ENCODE measurements at places on chromosomes 7 and 10.
A peak's percentile ranks its signal among the peaks of the same experiment; 100 is the strongest.

GRCh38 chr10:23106331-23107072 lies 11.1 kb downstream of the MSRB2 start:
- DNase-seq: no peak

DNA sequence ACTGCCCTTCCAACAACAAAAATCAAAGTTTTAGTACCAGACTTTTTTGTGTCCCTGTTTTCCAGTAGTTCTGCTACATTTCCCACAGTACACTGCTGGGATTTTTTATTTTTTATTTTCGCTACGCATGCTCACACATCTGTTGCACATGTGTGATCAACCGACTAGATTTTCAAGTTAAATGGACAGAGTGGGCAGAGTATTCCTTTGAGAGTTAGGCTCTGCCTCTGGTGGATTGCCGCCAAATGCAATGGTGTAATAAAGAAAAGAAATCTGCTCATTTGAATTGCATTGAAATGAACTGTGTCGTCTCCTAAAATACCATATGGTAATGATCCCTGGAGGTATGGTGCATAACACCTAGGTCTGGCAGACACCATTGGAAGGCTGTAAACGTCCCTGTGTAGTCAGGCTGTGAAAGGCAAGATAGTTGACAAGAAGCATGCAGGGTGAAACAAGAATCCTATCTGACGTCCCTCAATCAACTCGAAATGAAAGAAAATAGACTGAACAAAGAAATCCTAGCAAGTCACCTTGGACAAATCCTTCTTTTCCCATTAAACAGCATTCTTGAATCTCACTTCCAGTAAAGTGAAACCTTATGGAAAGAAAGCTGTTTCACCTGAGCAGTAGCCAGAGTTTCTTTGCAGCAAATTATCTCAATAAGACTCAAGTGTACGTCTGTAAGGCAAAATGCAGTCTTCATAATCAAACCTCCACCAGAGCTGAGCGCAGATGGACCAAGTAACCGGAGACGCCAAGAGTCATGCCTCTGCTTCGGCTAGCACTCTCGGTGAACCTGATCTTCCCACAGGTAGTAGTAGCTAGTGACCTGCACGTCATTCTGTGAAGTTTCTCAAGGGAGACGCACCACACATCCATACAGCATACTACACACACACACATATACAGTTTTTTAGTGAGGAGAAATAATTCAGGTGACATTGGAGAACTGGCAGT lies 357.3 kb downstream of the CRPPA start:
- no peak for DNase-seq

DNA sequence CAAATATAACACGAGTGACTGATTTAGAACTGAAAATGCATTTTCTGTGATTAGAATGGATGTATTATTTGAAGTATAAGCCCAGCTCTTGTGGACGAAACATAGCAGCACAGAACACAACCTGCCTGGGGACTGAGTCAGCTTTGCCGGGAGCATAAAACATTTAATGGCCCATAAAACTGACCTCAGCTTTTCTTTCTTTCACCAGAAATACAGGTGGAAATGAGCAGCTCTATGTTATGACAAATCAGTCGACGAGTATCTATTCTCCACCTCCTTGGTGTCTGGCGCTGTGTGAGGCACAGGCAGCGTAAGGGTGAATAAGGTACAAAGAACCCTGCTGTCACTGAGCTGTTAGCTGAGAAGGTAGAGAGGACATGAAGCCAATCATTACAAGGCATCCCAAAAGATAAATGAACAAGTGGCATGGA lies 471.6 kb upstream of the AKR1E2 start:
- DNase-seq: peak; percentile 96

GRCh38 chr7:134220236-134220635 lies 93.1 kb downstream of the LRGUK start:
- DNase-seq: no peak

DNA sequence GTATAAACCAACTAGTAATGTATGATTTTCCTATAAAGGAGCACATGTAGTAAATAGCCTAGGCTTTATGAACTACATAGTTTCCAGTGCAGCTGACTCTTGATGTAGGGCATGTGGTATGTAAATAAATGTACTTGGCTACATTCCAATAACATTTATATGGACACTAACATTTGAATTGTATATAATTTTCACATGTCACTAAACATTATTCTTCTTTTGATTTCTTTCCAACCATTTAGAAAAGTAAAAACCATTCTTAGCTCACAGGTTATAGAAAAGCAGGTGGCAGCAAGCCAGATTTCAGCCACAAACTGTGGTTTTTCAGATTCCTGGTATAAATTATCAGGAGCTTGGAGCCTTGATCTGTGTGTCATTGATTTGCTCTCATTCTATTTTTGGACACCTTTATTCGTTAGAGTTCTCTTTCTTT lies 1182.0 kb downstream of the CNTNAP2 start:
- DNase-seq: no peak

DNA sequence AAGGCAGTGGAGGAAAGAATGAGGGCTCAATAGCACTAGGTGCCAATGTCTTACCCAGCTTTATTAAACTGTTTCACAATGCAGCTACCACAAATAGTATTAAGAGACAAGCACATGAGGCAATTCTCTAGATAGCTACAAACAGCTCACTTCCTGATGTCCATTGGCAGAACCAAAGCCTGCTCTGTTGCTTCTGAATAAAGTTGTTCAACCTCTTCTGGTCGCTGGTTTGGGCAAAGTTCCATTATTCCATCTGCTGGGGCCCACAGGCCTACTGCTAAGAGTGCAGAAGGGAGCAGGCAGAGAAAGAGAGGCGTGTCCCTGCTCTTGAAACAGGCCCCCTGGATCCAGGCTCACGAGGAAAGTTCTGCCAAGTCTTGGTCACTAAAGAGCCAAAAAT lies 173.9 kb downstream of the ZNF438 start:
- no peak for DNase-seq

- no peak for DNase-seq
These were observed 22.9 kb downstream of the PON3 start for GRCh38 chr7:95373323-95373722.

- no peak for DNase-seq
These were observed 8.5 kb downstream of the C10orf90 start for GRCh38 chr10:126661841-126662515.

- no peak for DNase-seq
These were observed 71.7 kb downstream of the RBAK start for GRCh38 chr7:5117095-5117970.

GRCh38 chr10:30556189-30556588 lies 73.4 kb downstream of the LYZL2 start:
- DNase-seq: no peak

DNA sequence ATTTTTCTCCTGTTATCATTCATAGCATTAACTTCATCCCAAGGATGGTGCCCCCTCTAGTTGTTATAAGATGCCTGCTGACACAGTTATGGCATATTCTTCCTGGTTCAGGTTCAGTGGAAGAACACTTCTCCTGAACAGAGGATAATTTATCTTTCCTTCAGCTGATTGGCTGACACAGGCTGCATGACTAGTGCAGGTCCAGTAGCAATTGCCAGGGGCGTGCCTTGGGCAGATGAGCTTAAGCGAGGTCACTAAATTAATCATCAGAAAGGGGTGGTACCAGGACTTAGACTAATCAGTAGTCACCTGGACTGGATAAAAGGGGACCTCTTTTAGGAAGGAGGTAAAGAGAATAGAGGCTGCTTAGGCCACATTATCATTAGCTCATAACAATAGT lies 42.3 kb downstream of the BZW2 start:
- peak; percentile 69 for DNase-seq

GRCh38 chr7:14446219-14446618 lies 456.3 kb downstream of the DGKB start:
- DNase-seq: no peak

DNA sequence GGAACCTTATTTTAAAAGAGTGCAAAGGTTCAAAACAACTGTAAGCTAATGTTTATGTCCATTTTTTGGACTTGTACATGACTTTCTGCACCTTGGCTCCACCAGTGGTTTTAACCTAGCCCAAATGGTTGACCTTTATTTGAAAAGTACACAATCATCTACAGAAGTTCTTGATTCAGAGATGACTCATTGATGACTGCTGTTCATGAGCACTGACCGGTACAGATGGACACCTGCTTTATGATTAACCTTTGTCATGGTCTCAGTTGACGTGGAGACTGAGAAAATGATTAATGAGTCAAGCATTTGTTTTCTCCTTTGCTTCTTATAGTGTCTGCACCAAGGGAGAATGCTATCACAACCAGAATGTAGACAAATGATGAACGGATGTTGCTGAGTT lies 55.7 kb upstream of the PTER start:
- peak; percentile 89 for DNase-seq

GRCh38 chr10:113953505-113954272 lies 90.0 kb upstream of the ADRB1 start:
- no peak for DNase-seq

GRCh38 chr7:57423768-57424167 lies 26.2 kb upstream of the ZNF716 start:
- DNase-seq: no peak

- DNase-seq: no peak
These were observed 195.9 kb upstream of the MKI67 start for GRCh38 chr10:128322106-128322505.

- no peak for DNase-seq
These were observed 17.9 kb downstream of the PLPP4 start for GRCh38 chr10:120474956-120475355.
